ENCODE measurements at places on chromosomes 6 and 20.
A peak's percentile ranks its signal among the peaks of the same experiment; 100 is the strongest.

DNA sequence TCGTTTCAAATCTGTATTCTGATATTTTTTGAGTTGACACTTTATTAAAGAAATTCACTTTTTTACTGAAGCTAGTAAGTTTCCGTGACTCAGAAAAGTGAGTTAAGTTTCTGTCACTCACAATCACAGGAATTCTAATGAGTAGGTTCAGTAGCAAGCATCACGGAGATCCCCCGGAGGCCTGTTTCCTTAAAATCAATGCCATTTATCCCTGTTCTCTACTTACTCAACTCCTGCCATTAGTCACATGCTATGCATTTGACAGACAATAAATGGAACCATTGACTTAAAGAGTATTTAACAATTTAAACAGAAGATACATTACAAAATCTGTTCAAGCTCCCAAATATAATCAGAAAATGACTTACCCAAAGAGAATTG is 9.1 kb downstream of the SLC18B1 start:
- DNase-seq: no peak

DNA sequence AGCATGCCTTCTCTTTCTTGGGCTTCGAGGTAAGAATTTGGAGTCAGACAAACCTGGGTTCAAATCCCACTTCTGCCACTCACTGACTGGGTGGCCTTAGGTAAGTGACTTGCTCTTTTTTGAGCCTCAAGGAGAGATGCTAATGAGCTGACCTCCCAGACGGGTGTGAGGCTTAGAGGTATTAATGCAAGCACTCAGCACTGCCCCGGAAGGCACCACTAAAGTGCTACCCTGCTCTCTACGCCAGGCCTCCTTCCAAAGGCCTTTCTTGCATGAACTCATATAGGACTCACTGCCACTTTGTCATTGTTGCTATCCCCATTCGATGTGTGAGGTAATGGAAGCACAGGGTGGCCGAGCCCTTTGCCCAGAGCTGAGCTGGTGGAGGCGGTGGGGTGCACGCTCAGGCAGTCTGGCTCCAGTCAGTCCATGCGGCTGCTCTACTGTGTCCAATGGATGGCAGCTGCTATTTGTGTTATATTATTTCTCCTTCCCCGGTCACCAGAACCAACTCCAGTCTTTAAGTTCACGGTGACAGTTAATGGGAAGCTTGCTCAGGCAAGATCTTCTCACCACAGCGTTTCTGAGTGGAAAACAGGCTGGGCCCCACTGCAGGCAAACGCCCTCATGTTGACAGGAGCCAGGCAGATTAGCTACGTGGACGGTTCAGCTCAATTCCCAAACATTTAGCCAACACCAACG is 55.2 kb upstream of the MLN start:
- DNase-seq: no peak

- peak; percentile 76 for DNase-seq
These were observed 9.5 kb upstream of the DNAJC5 start for GRCh38 chr20:63885264-63886053.

- DNase-seq: no peak
These were observed 1.2 kb upstream of the ACSS1 start for GRCh38 chr20:25058847-25059810.

- no peak for DNase-seq
These were observed 187.1 kb downstream of the ID4 start for GRCh38 chr6:20024316-20024673.

DNA sequence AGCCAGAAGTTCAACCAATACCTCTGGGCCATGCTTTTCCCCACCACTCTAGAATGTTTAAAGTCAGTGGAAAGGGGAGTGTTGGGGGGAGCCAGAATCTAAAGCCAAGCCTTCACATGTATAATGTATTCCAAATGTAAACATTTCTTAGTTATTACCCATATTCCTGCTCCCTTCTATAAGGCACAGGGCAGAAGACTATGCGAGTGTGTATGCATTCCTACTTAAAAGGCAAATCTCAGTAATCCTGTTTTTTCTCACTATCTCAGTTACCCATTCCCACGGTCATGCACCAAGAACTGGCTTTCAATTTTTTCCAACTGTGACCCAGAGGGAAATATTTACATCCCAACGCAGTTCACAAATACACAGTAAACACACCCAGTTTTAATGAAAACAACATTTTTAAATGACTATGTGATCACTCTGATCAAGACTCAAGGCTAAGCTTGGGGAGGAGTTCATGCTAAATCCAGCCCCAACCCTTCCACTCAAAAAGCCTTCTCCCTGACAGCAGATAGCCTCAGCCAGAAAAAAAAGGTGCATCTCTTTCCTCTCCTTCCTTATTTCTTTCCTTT is 57.5 kb downstream of the EPB41L2 start:
- no peak for DNase-seq

DNA sequence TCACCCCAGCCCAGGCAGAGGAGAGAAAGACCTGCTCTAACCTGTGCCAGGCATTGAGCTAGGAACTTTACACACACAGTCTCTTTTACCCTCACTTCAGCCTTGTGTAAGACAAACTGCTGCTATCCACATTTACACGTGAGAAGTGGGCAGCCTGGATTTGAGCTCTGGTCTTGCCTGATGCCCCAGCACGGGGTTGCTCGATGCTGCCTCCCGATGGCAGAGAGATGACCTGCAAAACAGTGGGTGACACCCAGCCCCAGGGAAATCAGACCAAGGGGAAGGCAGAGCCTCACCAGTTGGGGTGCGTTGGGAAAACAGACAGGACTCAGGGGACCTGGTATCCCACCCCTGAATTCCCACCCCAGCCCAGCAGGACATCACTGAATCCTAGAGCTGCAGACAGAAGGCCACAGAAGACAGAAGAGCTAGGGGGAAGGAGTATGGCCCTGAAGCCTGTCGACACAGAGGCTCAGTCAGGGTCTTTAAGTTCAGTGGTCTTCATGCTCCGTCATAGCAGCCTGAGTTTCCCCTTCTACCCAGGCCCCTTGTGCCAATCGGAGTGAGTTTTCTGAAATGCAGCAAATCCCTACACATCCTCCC is 990 bp downstream of the BPI start:
- DNase-seq: peak; percentile 60

- DNase-seq: no peak
These were observed 81.2 kb downstream of the BMP7 start for GRCh38 chr20:57185188-57185743.

DNA sequence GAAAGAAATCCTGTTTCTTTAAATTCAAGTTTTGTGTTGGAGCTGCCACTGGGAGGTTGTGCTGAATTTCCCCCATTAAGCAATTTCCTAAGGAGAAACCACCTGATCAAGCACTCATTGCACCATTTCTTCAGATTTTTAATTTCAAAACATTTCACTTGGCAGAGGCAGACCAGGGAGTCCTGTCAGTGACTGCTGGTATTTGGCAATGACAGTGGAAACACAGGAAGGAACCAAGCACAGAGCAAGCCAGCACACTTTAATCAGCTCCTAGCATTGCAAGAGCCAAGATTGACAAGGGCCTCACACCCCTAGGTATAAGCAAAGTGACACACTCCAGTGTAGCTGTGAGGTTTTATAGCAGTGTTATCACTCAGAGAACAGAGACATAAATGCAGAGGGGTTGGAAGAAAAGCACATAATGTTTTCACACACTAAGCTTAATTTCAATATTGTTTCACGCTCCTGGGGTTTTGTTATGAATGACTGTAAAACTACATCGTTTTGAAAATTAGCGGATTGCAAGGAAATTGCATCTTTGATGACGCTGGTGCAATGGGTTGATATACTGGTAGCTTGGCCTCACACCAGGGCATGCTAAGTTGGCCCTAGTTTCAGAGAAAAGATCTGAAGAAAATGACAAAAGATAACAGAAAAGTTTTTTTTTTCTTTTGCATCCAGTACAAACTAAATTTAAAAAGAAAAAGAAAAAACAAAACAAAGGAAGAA is 768.4 kb downstream of the TFAP2A start:
- no peak for DNase-seq

DNA sequence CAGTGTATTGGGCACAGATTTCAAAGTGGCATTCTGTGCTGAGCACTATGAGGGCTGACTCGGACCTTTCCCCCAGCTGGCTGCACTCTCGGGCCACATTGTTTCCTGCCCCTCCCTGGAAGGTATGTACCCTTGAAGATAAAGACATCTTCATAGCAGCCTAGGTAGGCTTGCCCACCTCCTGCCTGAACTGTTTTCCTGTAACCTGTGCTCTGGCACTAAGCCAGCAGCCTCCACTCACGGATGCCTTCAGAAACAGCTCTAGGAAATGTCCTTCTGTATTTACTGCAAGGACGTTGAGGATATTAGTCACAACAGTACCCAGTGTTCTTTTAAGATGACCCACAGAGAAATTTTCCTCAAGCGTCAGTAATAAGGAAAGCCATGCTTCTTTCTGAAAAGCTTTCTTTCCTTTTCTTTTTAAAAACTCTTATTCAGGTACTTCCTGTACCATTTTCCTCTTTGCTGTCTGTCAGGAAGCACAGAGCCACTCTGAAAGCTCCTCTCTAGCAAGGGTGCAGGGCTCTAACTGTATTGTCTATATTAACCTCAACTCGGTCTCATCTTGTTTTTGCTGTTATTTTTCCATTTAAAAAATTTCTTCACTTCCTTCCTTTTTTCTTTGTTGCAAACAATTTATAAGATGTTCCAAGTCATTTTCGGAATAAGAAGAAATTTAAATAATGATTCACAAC is 43.5 kb downstream of the TTI1 start:
- DNase-seq: no peak

DNA sequence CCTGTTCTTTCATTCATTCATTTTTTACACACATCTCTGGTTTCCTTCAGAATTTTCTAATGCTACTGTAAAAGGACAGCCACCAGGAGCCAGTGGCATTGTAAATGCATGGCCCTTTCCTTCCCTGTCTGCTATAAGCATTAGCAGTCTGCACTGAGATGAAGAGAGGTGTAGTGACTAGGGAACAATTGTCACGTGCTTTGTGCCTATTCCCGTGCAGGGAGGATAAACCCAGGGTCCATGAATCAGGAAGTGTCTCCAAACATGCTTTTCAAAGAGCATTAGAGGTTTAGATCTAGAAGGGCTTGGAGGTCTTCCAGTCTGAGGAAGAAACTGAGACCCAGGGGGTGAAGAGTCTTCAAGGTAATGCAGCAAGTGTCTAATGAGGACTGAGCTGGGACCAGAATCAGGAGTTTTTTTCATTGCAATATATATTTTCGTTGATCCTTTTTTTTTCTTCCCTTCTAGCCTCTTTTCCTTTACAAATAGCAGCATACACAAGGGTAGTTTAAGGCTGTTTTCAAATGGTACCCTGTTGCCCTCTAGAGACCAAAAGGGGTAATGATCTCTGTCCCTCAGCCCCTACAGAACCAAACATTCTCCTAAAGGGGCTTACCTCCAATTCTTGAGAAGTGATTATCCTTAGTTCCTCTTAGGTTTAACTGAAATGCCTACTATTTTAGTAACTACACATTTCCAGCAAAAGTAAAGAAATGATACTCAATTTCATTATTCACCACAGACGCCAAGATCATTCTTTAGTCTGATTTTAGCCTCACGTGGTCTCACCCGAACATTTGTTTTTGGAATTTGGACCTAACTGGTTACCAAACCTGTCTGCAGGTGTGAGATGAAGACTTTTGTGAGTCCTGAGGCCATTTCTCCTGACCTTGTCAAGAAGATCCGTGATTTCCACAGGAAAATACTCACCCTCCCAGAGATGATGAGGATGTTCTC is 6.6 kb downstream of the TRIM15 start:
- DNase-seq: peak; percentile 61

- DNase-seq: no peak
These were observed 27.2 kb upstream of the FKBP1A start for GRCh38 chr20:1420066-1420465.

- DNase-seq: no peak
These were observed 223.1 kb downstream of the NRN1 start for GRCh38 chr6:5783584-5784089.

- no peak for DNase-seq
These were observed 2.5 kb downstream of the CST7 start for GRCh38 chr20:24951536-24952083.

DNA sequence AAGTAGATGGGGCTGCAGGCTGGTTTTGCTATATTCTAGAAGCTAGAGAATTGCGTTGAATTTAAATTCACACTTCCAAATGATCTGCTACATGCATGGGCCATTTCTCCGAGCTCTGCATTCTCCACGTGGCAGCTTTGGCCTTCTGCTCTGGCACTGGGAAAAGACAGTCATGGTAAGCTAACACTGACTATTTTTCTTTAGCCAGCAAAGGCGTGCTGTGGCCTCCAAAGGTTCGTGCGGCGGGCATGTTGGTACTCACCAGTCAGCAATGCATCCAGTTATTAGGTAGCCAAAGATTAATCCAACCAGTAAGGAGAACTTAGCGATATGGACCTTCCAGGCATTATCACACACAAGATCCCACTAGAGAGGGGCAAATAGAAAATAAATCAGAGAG is 41.4 kb downstream of the SLC22A23 start:
- DNase-seq: no peak

GRCh38 chr20:46520976-46521579 is 7.7 kb upstream of the ZNF334 start:
- peak; percentile 62 for DNase-seq

DNA sequence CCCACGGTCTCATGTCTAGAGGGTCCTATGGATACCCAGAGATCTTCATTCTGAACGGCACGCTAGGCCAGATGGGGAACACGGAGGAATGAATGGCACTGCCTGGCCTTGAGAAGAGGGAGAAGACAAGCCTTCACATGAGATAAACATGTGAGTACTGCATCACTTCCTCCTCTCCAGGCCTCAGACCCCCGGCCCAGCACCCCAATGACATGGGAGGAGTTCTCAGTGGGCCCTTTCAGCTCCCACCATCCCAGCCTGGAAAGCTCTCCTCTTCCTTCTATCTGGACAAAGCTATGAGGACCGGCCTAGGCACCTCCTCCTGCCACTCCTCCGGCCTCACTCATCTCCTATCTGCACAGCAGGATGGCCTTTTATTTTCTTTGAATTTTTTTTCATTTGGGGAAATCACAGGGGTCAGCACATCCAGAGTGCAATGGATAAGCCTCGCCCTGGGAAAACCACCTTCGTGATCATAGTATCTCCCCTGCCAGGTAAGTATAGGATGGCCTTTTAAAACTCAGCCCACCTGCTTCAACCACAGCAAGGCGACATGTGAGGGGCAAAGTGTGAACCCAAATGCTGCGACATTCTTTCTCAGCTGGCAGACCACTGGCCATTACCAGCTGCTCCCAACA is 39.2 kb upstream of the CDKN1A start:
- no peak for DNase-seq

DNA sequence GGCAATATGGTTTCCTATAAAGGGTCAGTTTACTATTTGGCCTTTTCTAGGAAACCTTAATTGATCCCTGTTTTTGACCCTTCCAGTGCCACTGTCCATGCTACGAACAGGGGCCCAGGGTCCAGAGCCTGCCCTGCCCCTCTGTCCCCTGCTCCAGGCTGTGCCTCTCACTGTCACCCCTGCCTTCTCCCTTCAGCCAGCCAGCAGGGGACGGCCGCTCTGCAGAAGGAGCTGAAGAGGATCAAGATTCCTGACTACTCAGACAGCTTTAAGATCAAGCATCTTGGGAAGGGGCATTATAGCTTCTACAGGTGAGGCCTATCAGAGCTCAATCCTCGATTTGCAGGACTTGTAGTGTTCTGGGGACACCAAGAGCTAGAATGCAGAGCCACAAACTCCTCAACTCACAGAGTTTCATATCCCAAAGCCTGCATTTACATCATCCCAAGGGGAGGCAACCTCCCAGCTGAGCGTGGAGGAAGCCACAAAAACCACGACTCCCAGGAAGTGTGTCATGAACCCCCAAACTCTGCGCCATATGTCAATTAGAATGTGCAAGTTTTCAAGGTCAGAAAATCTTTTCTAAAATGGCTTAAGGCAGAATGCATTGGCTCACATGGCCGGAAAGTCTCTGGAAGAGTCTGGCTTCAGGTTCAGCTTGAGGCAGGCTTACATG is 3.6 kb downstream of the BPI start:
- no peak for DNase-seq

Data from GM13976 (cell line).